ENCODE measurements at places on chromosomes 16 and 17.

DNA sequence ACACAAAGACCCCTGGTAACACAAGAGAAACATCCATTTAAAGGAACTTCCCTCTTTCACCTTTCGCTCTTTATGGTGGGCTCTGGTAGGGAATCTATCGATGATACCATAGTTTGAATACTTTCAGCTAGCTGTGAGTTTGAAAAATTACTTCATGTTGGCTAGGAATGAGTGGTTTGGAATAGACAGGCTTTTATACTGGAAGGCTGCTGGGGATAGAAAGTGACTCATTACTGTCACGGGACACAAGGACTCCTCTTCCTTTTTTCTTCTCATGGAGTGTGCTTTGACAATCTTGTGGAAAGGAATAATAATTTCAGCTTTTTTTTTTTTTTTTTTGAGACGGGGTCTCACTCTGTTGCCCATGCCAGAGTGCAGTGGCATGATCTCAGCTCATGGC is 76.9 kb downstream of the CYB561 start:
- no peaks in the 10 kb centered on the region for H3K27me3 ChIP-seq
- no peaks in the 10 kb centered on the region for H3K36me3 ChIP-seq
- H3K4me1 ChIP-seq = no peaks in the 10 kb centered on the region
- no peak overlapping the region for H3K4me3 ChIP-seq
- no peak for DNase-seq

DNA sequence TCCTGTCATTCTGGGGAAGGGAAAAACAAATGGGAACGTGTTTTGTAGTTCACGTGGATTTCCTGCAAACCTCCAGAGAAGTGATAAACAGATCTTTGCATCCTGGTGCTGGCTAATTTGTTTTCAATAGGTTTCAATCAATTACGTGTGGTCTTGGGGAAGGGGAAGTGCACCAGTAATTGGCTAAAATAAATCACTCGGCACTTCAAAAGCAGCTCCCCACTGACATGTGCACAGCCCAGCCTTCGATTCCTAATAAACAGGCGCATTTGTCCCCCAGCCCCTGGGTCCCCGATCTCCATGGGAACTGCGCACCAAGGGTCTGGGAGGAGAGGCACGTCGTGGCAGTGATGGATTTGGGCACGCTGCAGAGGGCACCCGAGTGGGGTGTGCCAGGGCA is 112.9 kb upstream of the GSE1 start:
- no peak overlapping the region for H3K27ac ChIP-seq
- no peaks in the 10 kb centered on the region for H3K36me3 ChIP-seq
- H3K27me3 ChIP-seq = no peaks in the 10 kb centered on the region
- H3K4me1 ChIP-seq = peaks cover 9% of the 10 kb centered on the region
- H3K4me3 ChIP-seq = no peak overlapping the region
- no peak for DNase-seq

- H3K27me3 ChIP-seq = no peaks in the 10 kb centered on the region
- no peak overlapping the region for H3K27ac ChIP-seq
- no peaks in the 10 kb centered on the region for H3K36me3 ChIP-seq
- H3K4me1 ChIP-seq = no peaks in the 10 kb centered on the region
- H3K4me3 ChIP-seq = no peak overlapping the region
- no peak for DNase-seq
These were observed 417.1 kb downstream of the XYLT1 start for GRCh38 chr16:17053536-17054160.

- H3K36me3 ChIP-seq = no peaks in the 10 kb centered on the region
- H3K27ac ChIP-seq = no peak overlapping the region
- H3K27me3 ChIP-seq = no peaks in the 10 kb centered on the region
- H3K4me3 ChIP-seq = no peak overlapping the region
These were observed 18.7 kb upstream of the MTSS2 start for GRCh38 chr16:70704586-70704985.

DNA sequence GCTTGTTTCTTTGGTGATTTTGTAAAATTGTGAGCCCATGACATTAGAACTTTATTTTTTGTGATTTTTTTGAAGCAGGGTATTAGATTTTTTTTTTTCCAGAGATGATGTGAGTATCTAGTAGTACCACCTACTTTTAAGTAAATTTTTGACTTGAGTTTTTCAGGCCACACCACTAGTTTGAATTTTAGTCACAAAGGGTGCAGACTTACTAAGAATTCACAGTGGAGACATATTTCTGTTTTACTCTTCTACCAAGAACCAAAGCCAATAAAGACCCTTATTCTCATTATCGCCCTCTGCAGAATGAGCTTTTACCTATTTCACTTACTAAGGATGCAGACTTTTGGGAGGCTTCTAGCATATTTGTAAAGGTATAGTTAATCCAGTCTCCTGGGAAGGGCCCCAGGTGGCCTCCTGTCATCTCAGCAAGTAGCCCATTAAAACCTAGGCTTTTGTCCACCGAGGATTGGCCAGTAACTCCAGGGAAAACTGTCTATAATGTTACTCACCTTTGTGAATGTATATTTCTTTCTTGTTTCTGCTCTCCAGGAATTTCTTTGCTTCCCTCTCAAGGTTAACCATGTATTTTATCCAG is 30.6 kb downstream of the NLK start:
- peaks cover 10% of the 10 kb centered on the region for H3K36me3 ChIP-seq
- H3K4me1 ChIP-seq = peaks cover 4% of the 10 kb centered on the region
- H3K27me3 ChIP-seq = no peaks in the 10 kb centered on the region
- H3K4me3 ChIP-seq = no peak overlapping the region
- DNase-seq = no peak
- no peak overlapping the region for H3K27ac ChIP-seq

- H3K4me1 ChIP-seq = peaks cover 22% of the 10 kb centered on the region
- peak overlapping the region; percentile 38 for H3K4me3 ChIP-seq
- peaks cover 18% of the 10 kb centered on the region for H3K36me3 ChIP-seq
- no peak overlapping the region for H3K27ac ChIP-seq
These were observed 70.7 kb downstream of the OMG start for GRCh38 chr17:31226373-31226772.

- H3K36me3 ChIP-seq = no peaks in the 10 kb centered on the region
- H3K4me3 ChIP-seq = no peak overlapping the region
- no peaks in the 10 kb centered on the region for H3K27me3 ChIP-seq
- no peak overlapping the region for H3K27ac ChIP-seq
These were observed 622.6 kb upstream of the GOT2 start for GRCh38 chr16:59356709-59357108.

GRCh38 chr16:88785106-88785924 is at the start of gene PIEZO1:
Gene PIEZO1, minus strand, starts transcription at chr16:88785220. Its CDS starts 256 bp downstream, at chr16:88784964.
- peak within 1 kb of the TSS; percentile 88 for H3K4me3 ChIP-seq
- peaks cover 2% of the 10 kb centered on the region for H3K4me1 ChIP-seq
- peak; percentile 81 for DNase-seq
- H3K36me3 ChIP-seq = peaks cover 4% of the 10 kb centered on the region
- peak within 1 kb of the TSS; percentile 54 for H3K27ac ChIP-seq

DNA sequence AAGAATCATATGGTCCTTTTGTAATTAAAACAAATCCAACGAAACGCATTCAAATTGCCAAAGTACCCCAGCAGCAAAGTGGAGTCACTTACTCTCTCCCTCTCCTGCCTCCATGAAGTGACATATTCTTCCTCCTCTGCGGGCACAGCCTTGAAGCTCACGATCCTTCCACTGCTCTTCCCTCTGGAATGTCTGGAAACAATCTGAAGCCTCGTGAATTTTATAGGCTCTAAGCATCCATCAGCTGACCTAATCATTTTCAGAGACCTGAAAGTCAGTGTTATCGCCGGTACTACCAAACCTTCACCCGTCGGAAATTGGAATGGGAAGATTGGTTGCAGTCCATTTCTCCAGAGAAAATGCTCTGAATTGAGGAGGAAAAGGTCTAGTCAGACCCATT is 134.5 kb upstream of the FOXF1 start:
- H3K27ac ChIP-seq = no peak overlapping the region
- H3K27me3 ChIP-seq = peaks cover 5% of the 10 kb centered on the region
- no peak for DNase-seq
- H3K4me3 ChIP-seq = no peak overlapping the region
- no peaks in the 10 kb centered on the region for H3K36me3 ChIP-seq

DNA sequence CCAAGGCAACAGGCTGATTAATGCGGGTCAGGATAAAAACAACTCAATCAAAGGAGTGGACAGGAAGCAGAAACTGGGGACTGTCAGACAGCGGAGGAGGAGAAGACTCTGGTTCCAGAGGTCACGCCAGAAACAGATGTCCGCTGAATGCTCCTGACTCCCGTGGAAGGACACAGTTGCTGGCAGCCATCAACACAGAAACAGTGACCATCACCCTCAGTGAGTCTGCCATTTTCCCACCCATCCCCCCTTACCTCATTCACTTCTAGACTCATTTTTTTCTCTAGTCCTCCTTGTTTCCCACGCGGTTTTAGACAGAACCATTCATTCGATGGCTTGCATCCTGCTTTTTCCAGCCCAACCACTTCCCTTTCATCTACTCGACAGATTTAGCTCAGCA is 40.9 kb downstream of the DHRS7C start:
- peaks cover 5% of the 10 kb centered on the region for H3K27me3 ChIP-seq
- H3K36me3 ChIP-seq = no peaks in the 10 kb centered on the region

DNA sequence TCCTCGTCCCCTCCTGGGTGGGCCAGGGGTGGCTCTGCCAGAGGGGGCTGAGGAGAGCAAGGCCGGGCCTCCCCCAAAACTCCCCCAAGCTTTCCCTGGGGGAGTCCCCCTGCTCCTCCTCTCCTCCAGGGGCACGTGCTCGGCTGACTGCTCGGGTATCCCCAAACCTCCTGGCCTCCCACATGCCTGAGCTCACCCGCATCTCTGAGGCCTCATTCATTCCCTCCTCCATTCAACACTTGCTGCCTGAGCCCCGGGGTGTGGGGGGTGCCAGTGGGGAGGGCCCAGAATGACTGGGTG is 83.1 kb downstream of the RTN4RL1 start:
- H3K27ac ChIP-seq = no peak overlapping the region
- no peaks in the 10 kb centered on the region for H3K36me3 ChIP-seq
- H3K27me3 ChIP-seq = no peaks in the 10 kb centered on the region
- DNase-seq = no peak

DNA sequence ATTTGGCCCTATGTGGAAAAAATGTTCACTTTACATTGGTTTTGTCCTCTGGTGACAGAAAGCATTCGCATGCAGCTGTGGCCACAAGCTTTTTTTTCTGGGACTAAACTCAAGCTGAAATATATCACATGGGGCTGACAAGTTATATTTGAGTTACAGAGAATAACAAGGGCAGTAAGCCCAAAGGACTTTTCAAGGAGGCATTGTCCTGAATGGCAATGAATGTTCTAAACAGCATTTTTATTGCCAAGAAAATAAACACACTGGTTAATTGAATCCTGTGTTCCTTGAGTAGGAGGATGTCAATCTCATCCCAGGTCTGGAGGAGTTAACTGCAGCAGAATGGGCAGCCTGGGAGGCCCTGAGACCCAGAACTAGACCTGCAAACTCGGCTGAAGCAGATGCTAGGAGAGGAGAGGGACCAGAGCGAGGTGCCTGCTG is 114.5 kb downstream of the COPRS start:
- H3K27me3 ChIP-seq = no peaks in the 10 kb centered on the region
- peaks cover 14% of the 10 kb centered on the region for H3K4me1 ChIP-seq
- no peak overlapping the region for H3K4me3 ChIP-seq
- H3K27ac ChIP-seq = no peak overlapping the region
- no peak for DNase-seq

GRCh38 chr16:67191411-67191994 is 452 bp upstream of the E2F4 start:
- H3K4me3 ChIP-seq = peak overlapping the region; percentile 72
- peaks cover 3% of the 10 kb centered on the region for H3K27me3 ChIP-seq
- peaks cover 32% of the 10 kb centered on the region for H3K36me3 ChIP-seq
- H3K27ac ChIP-seq = no peak overlapping the region

DNA sequence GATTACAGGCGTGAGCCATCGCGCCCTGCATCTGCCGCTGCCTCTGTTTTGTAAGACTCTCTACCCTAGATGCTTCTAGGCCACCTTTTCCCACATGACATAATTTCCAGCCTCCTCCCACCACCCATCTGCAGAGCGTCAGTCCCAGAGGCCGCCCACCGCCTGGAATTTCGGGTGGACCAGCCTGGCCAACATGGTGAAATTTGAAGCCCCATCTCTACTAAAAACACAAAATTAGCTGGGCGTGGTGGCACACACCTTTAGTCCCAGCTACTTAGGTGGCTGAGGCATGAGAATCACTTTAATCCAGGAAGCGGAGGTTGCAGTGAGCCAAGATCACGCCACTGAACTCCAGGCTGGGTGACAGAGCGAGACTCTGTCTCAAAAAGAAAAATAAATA is 5.1 kb upstream of the CIBAR2 start:
- no peaks in the 10 kb centered on the region for H3K36me3 ChIP-seq
- H3K27ac ChIP-seq = no peak overlapping the region
- peaks cover 3% of the 10 kb centered on the region for H3K4me1 ChIP-seq
- H3K4me3 ChIP-seq = no peak overlapping the region

- no peak for DNase-seq
- no peak overlapping the region for H3K27ac ChIP-seq
- H3K4me3 ChIP-seq = no peak overlapping the region
- peaks cover 23% of the 10 kb centered on the region for H3K36me3 ChIP-seq
- no peaks in the 10 kb centered on the region for H3K4me1 ChIP-seq
These were observed 67.7 kb downstream of the NDEL1 start for GRCh38 chr17:8503368-8503767.
